ENCODE measurements at places on chromosomes 5 and 9.

- DNase-seq: no peak
Observed at GRCh38 chr9:99948896-99949295, 42.4 kb downstream of the STX17 start.

DNA sequence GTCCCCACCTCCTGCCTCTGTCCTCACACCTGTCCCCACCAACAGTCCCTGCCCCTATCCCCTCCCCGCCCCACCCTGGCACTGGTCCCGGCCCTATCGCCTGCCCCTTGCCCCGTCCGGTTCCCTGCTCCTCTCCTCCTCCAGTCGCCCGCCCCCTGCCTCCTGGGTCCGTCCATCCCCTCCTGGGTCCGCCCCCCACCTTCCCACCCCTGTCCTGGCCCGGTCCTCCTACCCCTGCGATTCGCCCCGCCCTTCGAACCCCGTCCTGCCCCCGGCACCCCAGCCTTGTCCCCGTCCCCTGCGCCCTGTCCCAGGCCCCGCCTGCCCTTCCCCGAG is 372 bp downstream of the EDF1 start:
- DNase-seq: no peak

GRCh38 chr5:159547466-159548195 is 217.3 kb upstream of the IL12B start:
- DNase-seq: no peak

DNA sequence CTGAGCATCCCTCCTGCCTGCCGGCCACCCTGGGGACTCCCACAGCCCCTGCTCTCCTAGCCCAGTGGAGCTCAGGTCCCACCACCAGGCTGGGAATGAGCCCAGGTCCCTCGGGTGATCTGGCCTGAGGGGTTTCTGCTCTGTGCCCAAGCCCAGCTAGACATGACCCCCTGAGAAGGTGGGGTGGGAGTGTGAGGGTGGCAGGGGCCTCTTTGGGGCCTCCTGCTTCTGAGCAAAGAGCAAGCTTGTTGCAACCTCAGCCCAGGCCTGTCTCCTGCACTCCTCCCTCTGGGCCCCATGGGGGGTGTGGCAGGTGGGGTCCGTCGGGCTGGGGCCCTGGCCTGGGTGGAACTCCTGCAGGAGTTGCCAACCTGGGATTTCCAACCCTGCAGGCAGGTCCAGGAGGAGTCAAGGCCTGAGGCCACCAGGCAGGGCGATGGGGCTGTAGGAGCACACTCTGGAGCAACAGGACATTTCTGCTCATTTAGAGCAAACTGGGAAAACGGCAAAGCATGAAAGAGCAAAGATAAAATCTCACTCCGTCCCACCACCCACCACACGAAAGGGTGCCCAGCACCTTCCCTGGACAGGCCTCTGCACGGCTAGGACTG is 11.4 kb upstream of the NRARP start:
- no peak for DNase-seq

DNA sequence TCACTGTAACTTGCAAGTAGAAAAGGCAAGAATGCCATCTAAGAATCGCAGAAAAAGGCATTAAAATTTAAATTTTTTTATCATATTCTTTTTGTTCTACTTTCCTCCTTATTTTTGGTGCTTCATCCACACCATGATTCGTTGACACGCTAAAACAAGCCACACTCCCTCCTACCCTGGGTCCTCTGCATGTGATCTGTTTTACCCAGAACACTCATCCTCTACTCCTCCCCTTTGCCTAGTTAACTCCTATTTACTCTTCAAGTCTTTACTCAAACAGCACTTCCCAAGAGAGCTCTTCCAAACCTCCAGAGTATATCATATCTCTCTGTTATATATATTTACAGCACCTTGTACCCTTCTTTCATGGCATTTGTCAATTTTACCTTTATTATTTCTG is 61.4 kb upstream of the SRP19 start:
- no peak for DNase-seq

- DNase-seq: no peak
Observed at GRCh38 chr9:129485145-129485774, 135.6 kb downstream of the C9orf50 start.

Data from stimulated activated CD4-positive, alpha-beta T cell treated with anti-CD3 and anti-CD28 coated beads, Interleukin-15, amount 100 ng/mL, for 48 hours (primary cell).